NCI-H446 treated with DMSO at 0.1 percent for 48 hours (cell line): ENCODE measurements at places on chromosomes 4 and X.

DNA sequence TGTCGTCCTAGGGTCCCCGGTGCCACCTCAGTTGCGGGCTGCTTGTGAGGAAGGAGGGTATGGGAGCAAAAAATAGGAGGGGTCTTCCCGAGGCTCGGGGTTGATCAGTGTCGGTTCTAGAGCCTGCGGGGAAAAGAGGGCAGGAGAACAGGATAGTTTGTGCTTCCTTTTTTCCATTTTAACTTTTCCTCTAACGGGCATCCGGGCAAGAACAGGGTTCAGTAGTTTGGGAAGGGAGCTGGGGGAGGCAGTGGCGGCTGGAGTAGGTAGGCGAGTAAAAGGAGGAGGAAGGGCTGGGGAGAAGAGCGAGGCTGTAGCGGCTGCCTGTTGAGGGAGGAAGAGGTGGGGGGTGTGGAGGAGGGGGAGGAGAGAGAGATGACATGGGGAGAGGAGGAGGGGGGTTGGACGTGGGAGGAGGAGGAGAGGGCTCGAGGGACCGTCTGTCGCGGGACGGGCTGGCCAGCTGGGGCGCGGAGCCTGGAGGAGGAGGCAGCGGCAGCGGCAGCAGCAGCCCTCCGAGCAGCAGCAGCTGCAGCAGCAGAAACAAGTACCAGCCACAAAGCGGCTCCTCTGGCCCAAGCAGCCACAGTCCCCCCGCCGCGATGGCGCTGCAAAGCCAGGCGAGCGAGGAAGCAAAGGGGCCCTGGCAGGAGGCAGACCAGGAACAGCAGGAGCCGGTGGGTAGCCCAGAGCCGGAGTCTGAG lies at the start of gene SLC16A2:
TSS of gene SLC16A2 (plus strand) at position 458 of the 704 bp plus-strand sequence. CDS start at position 603, 145 bp downstream.
- DNase-seq: peak; percentile 67

GRCh38 chr4:115042496-115042895 lies 70.9 kb downstream of the NDST4 start:
- no peak for DNase-seq

DNA sequence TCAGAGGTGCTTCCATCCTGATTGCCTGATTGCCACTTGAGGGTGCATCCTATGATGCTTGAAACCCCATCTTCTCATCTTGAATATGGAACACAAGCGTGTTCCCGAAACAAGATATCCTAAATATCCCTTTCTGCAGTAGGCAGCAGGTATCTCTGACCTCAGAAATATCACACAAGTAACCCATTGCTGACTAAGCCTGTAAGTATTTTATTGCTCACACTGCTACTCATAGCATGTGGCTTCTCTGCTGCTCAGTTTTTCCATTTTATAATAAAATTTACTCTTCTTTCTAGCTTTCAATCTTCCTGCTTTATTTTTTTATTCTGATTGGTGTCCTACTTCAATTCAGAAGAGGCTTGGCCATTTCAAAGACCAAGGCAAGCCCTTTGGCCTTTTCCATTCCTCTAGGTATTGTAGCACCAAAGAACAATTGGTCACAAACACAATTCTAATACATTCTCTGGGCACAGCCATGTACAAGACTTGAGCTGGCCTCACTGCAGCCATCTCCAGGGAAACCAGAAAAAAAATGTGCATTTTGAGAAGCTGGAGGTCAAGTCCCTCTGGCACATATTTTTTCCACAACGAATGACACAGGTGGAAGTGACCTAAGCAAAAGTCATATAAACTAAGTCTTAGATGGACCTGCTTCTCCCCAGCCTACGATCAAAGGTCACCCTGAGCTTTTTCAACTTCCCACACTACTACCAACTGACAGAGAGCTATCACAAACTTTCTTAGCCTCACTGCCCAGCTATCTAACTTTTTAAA lies 107.0 kb downstream of the OR13H1 start:
- DNase-seq: no peak

- DNase-seq: no peak
Observed at GRCh38 chr4:70629469-70630090, 1.0 kb downstream of the ENAM start.

GRCh38 chr4:141804836-141805235 lies 168.5 kb downstream of the IL15 start:
- no peak for DNase-seq

- DNase-seq: peak; percentile 31
Observed at GRCh38 chrX:135086197-135086854, 34.0 kb downstream of the ETDB start.

- peak; percentile 70 for DNase-seq
Observed at GRCh38 chr4:24063731-24064130, 173.9 kb upstream of the PPARGC1A start.

DNA sequence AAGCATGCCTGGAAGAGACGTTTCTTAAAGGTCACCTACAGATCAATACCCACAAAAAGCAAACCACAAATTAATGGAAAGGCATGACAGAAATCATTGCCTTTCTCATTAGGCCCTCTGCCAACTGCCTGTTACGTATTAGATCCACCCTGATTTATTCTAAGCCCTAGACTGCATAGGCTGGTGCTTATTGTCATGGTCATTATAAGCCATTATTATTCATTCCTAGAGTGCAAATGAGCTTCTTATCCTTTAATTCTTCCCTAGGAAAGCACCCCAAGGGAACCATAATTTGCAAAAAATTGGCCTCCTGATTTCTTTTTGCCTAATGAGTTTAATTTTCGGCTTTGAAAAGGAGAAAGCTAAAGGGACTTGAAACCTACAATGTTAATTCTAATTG lies 184.2 kb upstream of the GPRIN3 start:
- DNase-seq: no peak

DNA sequence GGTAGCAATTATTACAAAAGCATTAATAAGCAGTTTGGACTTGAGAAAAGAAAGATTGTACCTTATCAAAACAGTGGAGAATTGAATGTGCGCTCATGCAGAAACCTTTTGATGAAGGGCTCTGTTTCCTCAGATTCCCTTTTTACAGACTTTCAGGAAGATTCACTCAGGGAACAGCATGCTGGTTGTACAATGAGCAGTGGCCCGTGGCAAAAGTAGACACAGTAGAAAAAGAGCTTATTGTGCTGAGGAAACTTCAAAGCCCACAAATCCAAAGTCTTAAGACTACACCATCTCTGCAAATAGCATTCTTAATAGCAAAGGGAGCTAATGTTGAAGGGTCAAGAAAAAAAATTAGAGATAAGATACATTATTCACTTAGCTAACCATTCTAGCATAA lies 858.9 kb downstream of the PDHA2 start:
- DNase-seq: no peak

- no peak for DNase-seq
Observed at GRCh38 chr4:185004562-185005218, 13.6 kb upstream of the HELT start.

GRCh38 chrX:2502668-2503519 lies 2.1 kb upstream of the DHRSX start:
- DNase-seq: no peak

- DNase-seq: peak; percentile 24
Observed at GRCh38 chr4:141077611-141078225, 55.6 kb downstream of the RNF150 start.

DNA sequence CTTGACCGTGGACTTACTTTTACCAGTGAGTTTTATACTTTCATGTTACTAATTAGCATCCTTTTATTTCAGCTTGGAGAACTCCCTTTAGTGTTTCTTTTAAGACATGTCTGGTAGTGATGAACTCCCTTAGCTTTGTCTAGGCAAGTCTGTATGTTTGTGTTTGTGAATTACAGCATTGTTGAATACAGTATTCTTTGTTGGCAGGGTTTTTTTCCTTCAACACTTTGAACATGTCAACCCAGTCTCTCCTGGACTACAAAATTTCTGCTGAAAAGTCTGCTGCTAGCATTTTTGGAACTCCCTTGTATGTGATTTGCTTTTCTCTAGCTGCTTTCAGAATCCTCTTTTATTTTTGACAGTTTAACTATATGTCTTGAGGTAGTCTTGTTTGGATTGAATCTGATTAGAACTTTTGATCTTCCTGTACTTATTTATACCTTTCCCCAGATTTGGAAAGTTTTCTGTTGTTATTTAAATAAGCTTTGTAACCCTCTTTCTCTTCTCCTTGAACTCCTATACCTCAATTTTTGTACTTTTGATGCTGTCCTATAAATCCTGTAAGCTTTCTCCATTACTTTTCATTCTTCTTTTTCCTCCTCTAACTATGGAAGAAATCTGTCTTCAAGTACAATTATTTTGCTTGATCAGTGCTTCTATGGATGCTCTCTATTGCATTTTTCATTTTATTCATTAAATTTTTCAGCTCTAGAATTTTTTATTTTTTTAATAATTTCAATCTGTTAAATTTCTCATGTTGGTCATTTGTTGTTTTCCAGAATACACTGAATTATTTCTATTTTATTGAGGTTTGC lies 14.1 kb downstream of the PAPSS1 start:
- DNase-seq: no peak

GRCh38 chr4:6523251-6523650 lies 50.8 kb upstream of the PPP2R2C start:
- no peak for DNase-seq

GRCh38 chr4:98516441-98517217 lies 141.8 kb downstream of the TSPAN5 start:
- no peak for DNase-seq

DNA sequence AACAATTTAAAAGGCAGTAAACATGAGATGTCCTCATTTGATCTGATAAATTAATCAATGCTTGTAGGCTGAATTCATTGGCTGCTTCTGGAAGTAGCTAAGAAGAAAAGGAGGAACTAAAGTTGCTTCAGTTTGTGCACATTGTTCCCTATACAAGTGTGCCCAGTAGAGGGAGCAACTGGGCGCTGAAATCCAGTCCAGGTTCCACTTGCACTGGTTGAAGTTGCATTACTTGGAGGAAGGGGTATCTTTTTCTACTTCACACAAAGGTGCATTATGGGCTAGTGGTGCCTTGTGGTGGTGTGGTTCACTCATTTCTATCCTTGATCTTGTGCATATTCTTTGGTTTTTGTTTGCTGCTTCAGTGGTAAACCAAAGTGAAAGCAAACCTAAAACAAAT lies 67.9 kb upstream of the SOX3 start:
- no peak for DNase-seq

DNA sequence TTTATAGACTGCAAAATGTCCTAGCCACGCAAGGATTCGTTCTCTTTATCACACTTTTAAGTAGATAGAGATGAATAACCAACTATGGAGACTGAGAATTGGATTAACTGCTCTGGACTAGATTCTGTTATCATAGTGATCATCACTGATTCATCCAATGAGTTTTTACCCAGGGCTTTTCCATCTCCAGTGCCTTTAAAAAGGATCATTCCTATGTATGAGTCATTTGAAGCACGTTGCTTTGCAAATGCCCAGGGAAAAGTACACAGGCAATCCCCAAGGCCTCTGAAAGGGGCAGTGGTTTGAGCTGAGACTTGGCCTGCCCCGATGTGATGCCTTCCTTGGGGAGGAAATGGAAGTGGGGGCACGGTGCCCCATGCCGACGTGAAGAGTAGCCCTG lies 122.7 kb upstream of the PSAPL1 start:
- DNase-seq: no peak
